NCI-H1436 treated with DMSO at 0.1 percent for 48 hours (cell line): ENCODE measurements at places on chromosomes 6 and 20.

DNA sequence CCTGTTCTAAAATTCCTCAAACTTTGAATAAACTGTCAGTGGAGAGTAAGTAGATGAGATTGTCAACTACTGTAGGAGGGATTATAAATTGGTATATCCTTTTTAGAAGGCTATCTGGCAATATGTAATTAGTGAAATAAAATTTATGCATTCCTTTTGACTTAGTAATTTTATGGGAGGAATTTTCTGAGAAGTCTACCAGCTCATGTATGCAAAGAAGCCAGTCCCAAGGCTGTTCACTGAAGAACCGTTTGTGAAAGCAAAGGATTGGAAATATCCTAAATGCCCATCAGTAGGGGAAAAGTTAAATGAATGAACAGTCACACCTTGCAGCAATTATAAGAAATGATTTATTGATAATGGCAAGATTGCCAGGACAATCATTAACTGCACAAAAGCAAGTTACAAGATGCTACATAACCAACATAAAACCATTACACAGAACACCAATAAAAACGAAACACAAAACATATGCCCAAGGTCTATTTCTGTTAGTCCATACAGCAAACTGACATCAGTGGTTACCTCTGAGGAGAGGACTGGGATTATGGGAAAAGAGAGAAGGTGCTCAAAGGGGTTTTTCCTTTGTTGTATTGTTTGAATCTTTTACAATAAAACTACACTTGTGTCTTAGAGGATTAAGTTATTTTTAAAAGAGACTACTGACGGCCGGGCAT, 4.6 kb upstream of the DSTN start:
- DNase-seq: no peak

- DNase-seq: no peak
These were observed 20.7 kb downstream of the LRRC1 start for GRCh38 chr6:53815381-53816119.

DNA sequence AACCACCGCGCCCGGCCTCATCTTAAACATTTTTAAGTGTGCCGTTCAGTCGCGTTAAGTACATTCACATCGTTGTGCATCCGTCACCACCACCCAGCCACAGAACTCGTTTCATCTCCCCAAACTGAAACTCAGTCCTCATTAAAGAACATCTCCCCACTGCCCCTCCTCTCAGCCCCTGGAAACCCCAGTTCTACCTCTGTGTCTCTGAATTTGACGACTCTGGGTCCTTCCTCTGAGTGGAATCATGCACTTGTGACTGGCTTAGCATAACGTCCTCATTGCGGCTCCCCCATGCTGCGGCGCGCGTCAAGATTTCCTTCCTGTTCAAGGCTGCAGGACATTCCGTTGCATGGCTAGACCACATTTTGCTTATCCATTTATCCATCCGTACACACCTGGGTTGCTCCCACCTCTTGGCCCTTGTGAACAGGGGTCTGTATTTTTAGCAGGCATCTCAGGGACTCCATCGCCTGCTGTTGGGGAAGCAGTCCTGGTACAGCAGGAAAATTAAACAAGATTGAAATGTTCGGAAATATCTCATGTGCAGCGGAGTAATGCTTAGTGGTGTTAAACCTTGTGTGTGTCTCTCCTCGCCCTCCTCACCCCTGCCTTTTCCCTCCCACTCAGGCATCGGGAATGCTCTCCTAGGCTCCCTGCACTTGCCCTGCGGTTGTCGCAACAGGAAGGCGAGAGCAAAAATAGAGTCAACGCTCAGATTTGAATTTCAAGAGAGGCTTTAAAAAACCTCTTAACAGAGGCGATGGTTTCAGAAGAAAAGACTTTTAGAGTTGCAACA, 127.9 kb downstream of the PXDC1 start:
- no peak for DNase-seq

- no peak for DNase-seq
These were observed 10.0 kb upstream of the ANKRD60 start for GRCh38 chr20:58238490-58238889.

- no peak for DNase-seq
These were observed 158.3 kb downstream of the TMEM242 start for GRCh38 chr6:157164972-157165371.

GRCh38 chr6:82072751-82073150, 174.8 kb downstream of the IBTK start:
- DNase-seq: no peak

GRCh38 chr20:59210186-59210585, 46.6 kb downstream of the ZNF831 start:
- no peak for DNase-seq

DNA sequence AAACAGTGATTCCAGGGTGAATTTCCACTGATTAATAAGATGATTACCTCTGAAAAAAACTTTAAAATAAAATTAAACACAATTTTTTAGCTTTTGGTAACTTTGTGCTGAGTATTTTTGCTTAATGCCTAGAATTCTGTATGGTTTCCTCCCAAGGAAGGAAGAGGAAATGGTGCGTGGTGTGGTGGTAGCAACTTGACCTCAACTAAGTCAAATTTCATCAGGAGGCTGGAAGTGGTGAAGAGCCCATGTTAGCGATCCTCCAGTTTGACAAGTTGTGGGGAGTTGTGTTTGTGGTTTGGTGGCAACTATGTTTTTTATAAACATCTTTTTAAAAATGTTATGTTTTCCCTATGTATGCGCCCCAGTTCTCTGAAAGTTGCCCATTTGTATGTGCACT, 5.0 kb upstream of the RTF2 start:
- no peak for DNase-seq

GRCh38 chr20:53539516-53539915, 54.1 kb downstream of the ZNF217 start:
- no peak for DNase-seq

DNA sequence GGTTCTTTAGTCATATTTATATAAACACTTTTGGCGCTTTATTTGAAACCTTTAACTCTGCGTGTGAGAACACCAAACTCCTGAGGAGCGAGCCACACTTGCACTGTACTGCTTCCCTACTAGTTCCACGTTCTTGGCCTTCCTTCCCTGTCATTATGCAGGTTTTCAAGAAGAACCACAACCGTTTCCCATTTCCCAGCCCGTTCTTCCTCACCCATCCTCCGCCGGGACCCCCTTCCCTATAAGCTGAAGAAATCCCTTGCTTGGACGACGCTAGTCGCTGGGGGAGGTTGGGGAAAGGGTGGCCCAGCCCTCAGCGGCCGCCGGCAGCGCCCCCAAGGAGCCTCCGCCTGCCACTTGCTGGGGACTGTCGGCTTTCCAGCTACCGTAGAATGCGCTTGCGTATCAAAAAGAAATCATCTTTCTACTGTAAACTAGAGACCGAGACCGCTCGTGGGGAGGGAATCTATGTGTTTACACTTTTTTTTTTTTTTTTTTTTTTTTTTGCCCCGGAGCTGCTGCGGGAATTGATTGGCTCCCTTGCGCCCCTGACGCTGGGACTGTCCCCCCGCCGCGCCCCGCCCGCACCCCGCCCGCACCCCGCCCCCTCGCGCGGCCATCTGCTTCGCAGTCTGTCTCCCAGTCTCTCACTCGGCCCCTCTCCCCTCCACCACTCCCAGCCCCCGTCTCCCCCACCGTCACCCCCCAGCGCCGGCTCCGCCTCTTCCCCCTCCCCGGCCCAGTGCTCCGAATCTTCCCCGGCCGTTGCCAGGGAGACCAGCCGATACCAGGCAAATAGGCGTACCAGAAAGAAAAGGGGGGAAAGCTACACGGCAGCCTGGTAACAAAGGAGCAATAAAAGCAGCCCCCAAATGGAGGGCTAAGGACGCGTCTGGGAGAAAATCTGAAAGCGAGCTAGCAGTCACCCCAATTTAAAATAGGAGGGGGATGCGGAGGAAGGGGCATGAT, 2.3 kb upstream of the MARCKS start:
- peak; percentile 87 for DNase-seq
